ENCODE measurements at places on chromosomes 1 and 21.

DNA sequence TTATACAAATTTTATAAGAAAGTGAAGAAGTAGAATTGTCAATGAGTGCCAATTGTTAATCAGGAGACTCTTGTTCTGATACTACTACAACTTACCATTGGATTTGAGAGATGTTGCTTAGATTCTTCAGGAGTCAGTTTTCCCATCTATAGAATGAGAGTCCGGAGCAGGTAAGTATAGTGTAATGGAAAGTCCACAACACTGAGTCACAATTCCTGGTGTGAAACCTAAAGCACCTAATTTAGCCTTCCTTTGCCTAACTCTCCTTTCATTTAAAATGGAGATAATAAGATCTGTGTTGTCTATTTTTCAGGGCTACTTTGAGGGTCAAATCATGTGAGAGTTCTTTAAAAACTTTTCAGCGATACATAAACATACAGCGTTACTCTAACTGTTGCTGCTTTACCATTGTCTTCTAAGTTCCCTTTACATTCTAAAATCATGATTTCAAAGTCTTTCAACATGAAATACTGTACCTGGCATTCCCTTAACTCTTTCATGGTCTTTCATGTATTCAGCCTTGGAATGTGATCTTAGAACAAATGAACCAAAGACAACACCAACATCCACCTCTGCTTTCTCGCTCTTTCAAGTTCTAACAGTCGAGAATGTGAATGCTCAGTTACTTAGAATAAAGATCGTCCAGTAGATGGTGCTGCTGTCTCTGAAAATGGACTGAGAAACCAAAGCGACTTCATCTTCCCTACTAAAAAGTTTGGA, 90.9 kb downstream of the SLC30A10 start:
- peak; percentile 92 for DNase-seq

- peak; percentile 90 for DNase-seq
Measured at GRCh38 chr1:2532485-2533160, 2.6 kb upstream of the HES5 start.

DNA sequence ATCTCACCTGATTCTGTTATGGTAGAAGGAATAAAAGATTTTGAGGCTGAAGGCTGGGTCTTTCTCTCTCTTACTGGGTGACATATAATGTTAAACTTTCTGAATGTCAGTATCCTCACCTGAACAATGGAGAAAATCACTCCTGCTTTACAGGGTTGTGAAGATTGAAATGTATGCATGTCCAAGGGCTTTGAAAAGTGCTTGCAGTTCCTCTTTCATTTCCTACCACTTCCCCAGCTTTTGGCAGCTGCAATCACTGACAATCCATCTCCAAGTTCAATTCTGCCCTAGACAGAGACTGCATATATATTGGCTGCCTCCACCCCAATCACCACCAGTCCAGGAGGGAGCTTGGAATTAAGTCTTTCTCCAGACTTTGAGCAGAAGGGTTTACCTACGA, 39.8 kb downstream of the FAM78B start:
- DNase-seq: no peak

GRCh38 chr1:222413436-222413835, 134.5 kb downstream of the HHIPL2 start:
- no peak for DNase-seq

DNA sequence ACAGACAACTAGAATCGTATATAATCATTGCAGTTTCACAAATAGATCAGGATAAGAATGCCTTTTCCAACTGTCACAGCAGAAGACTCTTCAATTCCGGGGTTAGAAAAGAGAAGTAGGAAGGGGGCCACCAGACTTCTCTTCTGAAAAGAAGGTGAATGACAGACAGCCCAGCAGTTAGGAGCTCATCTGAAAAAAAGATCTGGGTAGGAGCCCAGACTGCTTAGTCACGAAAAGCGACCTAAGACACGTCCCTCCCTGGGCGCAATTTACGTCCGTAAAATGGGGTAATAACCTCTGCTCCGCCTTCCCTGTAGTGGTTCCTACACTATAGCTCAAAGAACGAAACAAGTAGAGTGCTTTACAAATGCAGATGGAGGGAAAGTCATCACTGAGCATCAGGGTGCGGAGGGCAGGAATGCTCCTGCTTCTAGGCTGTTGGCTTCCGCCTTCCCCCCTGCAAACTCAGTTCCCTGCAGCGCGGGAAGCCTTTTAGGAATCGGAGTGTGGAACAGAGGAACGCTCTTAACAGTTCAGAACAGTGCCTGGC, 582 bp downstream of the ORC1 start:
- no peak for DNase-seq

- no peak for DNase-seq
Measured at GRCh38 chr21:41169258-41169576, 1.3 kb downstream of the BACE2 start.
